ENCODE measurements at places on chromosomes 7 and 10. TPM values are rescaled to one million over a fixed set of nuclear protein-coding genes. Genes with fewer than 3 reads are reported as not detected.

DNA sequence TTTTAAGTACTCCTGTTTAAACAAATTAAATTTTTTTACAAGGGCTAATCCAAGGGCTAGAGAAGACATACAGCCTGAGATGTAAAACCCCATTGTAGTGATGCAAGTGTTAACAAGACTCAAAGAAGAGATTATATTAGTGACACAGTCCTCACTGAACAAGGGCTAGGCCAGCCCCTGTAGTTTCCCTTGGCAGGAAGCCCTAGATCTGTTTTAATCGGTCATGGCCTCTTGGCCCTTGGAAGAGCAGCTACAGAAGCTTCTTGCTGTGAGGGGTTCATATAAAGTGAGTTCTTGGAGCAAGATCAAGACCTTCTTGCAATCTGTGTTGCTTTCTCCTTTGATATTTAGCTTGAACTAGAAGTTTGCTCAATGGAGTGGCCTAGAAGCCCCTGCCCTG is 1339.4 kb downstream of the XPNPEP1 start:
- no peak for DNase-seq

GRCh38 chr10:8596929-8597472 is 542.5 kb downstream of the GATA3 start:
- no peak for DNase-seq

- DNase-seq = no peak
Observed at GRCh38 chr10:123428391-123428790, 237.8 kb upstream of the GPR26 start.

Gene NME8
- polyA plus RNA-seq = not detected

DNA sequence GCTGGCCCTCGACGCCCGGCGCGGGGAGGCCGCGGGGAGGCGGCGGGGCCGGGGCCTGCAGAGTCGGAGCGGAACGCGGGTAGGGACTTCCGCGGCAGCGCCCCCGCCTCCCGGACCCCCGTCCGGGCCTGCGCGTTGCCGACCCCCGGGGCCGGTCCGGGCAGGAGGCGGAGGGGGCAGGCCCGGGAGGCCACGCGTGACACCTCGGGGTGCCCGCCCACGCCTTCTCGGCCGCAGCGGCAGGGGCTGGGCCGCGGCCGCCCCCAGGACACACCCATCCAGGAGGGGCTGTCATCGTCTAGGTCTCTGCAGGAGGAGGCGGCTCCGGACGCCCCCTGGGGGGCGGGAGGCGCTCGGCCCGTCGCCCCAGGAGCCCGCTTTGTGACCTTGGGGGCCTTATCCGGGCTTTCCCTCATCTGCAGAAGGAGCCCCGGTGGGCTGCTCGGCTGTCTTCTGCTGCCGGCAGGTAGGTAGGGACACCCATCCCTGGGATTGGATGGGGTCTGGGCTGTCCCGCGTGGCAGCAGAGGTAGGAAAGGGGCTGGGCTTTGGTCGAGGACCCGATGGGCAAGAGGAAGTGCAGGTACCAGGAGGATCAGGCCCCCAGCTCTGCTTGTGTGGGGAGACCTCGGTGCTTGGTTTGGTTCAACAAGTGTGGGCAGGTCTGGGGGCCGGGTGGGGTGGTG is 569 bp downstream of the ZNF316 start:
- no peak for DNase-seq

Gene STOX1
- polyA plus RNA-seq = 9.1 TPM

GRCh38 chr10:7942859-7943258 is 111.6 kb upstream of the GATA3 start:
- DNase-seq = no peak

- DNase-seq = no peak
Observed at GRCh38 chr7:144862612-144863319, 26.9 kb upstream of the TPK1 start.

DNA sequence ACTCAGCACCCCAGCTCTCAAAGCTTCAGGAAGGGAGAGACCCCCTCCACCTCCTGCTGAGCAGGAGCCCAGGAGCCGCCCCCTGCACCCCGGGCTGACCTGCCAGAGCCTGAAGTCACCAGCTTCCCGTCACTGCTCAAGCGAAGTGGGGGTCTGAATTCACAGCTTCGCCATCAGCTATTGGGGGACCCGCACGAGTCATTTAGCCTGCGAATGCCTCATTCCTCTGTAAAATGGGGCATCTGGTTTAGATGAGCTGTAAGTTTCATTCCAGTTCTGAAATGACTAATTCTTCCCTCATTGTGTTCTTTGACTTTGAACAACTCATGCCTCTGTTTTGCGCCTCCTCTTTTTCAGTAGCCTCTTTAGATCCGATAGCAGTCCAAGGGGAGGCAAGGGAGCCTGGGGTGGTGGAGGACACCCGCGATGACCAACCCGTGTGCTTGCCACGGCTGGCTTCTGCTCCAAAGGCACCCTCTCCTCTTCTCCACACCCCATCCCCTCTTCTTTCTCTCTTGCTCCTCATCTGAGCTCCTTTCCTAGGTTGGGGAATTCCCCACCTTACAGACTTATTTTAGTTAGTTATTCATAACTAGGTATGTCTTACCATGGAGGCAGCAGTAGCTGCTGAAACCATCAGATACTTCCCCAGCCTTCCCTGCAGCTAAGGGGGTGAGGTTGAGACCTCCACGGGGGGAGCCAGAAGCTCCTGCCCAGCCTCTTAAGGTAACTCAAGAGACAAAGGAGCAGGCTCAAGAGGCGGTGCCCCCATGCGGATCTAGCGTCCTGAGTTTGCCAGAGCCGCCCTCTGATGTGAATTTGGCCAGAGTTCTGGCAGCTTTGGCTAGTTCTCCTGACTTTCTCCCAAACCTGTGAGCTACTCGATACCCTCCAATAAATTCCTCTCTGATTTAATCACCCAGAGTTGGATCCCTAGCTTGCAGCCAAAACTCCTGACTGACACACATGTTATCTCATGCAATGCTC is 47.7 kb downstream of the RBM17 start:
- no peak for DNase-seq

DNA sequence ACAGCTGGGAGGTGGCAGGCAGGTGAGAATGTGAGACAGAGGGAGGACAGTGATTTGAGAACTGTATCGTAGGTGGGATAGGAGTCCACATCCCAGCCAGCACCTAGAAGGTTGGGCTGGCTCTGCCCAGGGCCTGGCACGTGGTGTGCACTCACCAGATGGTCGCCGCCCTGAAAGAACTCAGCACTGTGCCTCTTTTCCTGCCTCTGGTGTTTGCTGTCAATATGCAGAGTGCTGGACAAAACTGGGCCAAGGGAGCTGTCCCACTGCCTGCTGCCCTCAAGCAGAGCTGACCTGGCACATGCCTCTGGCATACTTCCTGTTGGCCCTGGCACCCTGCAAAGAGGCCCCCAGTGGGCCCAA is 36.8 kb downstream of the CHST3 start:
- no peak for DNase-seq

DNA sequence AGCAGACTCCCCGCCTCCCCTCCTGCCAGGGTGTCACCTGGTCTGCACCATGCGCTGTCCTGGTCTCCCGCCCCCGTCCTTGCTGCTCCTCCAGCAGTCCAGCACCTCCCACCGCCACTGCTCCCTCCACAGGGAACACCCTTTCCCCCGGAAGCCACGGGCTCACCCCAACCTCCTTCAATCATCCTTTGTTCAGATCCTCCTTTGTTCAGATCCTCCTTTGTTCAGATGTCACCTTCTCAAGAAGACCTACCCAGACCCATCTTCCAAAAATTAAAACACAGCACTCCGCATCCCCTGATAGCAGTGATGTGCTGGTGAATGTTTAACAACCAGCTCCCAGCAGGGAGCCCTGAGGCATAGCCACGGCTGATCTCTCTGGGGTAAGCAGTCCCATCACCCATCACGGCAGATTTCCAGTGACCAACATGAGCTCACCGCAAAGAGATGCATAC is 237.7 kb downstream of the USP6NL start:
- no peak for DNase-seq

Gene FAM25C
- polyA plus RNA-seq = not detected

- DNase-seq = no peak
Observed at GRCh38 chr7:6831018-6831725, 5.1 kb upstream of the CCZ1B start.

GRCh38 chr7:36474283-36475010 is 84.8 kb downstream of the ANLN start:
- DNase-seq = no peak

Gene NUTM2E
- polyA plus RNA-seq = 0.18 TPM

DNA sequence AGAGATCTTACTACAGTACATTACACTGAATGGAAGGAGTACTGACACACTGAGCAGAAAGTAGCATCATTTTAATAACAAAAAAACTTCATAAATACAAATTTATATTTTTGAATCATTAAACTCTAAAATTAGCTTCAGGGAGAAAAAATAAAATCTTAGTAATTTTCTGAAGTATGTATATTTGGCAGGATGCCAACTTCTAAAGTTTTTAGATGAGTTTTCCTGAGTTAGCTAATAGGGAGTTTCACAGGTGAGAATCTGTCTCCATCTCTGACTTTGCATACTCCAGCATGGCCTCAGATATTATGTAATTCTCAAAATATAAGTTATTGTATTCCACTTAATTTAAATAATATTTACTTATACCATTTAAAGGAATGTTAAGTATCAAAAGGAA is 673.2 kb upstream of the PCDH15 start:
- no peak for DNase-seq

GRCh38 chr10:78349911-78350663 is 316.4 kb downstream of the RPS24 start:
- DNase-seq = no peak

GRCh38 chr7:27064159-27064558 is 31.6 kb downstream of the HOXA1 start:
- DNase-seq = peak; percentile 32

- DNase-seq = peak; percentile 46
Observed at GRCh38 chr7:194252-195009, 2.1 kb downstream of the FAM20C start.

Gene ATRNL1
- polyA plus RNA-seq = 27.8 TPM

DNA sequence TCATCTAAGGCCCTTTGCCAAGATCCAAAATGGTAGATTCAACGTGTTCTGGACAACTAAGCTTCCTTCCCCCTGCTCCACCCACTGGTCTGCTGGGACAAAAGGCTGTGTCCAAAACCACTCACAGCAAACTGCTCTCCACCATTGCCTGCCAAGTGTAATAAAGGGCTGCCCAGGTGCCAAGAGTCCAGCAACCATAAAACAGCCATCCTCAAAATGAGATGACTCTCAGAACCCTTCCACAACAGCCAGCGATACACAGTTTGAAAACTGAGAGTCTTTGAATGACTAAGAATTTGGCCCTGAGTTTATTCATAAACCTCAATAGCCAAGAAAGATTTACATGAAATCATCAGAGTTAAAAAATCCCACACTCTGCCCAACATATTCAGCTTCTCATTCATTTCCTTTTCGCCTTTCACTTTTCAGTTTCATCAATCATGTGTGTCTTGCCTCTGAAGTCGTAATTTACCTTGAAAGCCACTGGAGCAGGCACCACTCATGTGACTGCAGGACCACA is 658.1 kb upstream of the MGMT start:
- no peak for DNase-seq

Gene SFRP4
- polyA plus RNA-seq = 2.2 TPM

- no peak for DNase-seq
Observed at GRCh38 chr7:99469381-99470065, 3.2 kb upstream of the ZNF789 start.

- no peak for DNase-seq
Observed at GRCh38 chr10:2476812-2477553, 590.4 kb upstream of the PFKP start.

Gene CCNJ
- polyA plus RNA-seq = 21.4 TPM

GRCh38 chr7:137609500-137609899 is 237.3 kb downstream of the DGKI start:
- DNase-seq = no peak

Gene DNAJC12
- polyA plus RNA-seq = 11.0 TPM

Gene TMEM184A
- polyA plus RNA-seq = 6.1 TPM

DNA sequence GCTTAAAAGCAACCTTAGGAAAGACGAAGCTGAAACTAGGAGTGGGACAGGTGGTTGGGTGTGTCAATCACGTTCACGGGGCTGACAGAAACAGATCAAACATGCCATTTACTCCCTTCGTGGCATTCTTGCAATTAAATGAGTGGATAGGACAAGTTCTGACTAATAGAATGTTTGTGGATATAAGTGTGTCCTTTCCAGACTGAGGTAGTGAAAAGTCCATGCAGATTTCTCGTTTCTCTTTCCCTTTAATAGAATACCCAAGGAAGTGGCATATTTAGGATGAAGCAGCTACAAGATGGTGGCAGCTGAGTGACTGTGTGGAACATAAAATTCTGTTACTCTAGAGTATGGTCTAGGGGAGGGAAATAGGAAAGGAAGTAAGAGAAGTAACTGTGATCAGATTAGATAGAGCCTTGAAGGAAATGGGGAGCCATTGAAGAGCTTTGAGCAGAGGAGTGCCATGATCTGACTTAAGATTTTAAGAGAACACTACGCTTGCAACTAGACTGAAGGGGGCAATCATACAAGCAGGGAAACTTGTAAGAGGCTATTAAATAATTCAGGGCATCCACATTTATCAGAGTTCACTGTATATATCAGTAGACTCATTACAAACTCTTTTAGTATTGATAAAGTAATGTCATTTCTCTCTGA is 46.3 kb upstream of the HYAL4 start:
- DNase-seq = no peak

Gene AKR1C8
- 0.20 TPM for polyA plus RNA-seq

DNA sequence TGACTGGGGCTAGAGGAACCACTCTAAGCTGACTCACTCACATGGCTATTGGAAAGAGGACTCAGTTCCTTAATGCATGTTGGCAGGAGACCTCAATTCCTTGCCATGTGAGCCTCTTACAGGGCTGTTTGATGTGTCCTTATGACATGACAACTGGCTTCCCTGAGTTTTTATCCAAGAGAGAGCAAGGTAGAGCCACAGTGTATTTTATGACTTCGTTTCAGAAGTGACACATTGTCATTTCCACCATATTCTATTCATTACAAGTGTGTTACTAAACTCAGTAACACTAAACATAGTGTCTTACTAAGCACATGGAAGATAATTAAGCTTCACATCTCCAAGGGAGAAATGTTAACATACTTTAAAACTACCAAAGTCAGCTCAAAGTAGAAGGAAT is 98.2 kb downstream of the ZNF777 start:
- DNase-seq = no peak

DNA sequence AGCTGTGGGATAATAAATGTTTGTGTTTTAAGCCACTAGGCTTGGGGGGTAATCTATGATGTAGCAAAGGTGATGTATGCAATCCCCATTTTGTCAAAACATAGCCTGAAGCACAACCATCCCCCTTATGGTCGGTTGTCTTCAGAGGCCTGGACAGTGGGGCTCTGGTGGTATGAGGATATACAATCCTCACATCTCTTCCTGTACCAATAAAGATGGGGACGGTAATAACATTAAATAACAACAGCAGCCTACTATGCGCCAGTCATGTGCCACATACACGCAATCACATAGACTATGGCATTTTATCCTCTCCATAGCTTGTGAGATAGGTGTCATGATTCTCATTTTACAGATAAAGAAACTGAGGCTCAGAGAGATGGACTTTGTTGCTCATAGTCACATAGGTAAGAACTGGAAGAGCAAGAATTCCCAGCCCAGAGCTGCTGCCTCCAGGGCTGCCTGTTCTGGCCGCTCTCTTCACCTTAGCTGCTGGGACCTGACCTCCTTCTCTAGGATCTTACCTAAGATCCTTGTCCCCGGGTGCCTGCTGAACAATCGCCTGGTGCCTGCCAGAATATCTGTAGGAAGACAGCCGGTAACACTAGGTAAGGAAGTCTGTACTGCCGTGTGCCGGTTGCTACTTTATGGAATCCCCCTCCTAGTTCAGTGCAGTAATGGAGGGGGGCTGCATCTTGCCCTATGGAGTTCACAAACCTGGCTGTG is 108.6 kb downstream of the ARHGAP22 start:
- DNase-seq = no peak
